ENCODE measurements at places on chromosomes 5 and 9.

GRCh38 chr5:117759849-117760499 lies 1185.4 kb upstream of the SEMA6A start:
- no peak for DNase-seq

- DNase-seq = no peak
Measured at GRCh38 chr5:56817263-56818014, 2.1 kb downstream of the MAP3K1 start.

GRCh38 chr9:137397675-137398423 lies 25.1 kb downstream of the EXD3 start:
- no peak for DNase-seq

DNA sequence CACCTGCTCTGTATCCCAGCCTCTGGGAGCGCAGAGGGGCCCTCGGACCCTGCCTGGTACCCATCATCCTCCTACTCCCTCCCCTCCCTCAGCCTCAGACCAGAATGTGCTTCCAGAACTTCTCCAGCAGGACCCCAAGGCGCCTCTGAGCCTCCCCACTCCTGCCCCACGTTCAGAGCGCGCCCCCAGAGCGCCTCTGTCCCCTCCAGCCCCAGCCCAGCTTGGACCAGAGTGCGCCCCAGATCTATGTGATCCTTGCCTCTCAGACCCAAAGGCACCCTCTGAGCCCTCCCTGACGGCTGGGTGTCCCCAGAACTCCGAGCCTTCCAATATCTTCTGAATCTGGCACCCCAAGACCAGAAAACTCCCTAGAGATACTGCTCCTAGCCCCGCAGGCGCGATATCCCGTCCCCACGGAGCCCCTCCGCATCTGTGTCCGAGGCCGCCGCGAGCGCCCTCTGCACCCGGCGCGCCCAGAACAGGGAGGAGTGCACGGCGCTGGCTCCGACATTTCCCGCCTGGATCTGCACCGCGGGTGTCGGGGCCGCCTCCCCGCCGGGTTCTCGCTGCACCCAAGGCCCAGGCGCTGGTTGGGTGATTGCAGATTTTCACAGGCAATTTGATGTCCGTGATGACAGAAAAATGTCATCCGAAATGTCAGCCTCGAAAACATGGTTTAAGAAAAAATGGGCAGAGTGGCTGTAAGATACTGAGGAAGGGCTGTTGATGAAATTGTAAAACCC lies 522 bp downstream of the BHMT start:
- DNase-seq = no peak

DNA sequence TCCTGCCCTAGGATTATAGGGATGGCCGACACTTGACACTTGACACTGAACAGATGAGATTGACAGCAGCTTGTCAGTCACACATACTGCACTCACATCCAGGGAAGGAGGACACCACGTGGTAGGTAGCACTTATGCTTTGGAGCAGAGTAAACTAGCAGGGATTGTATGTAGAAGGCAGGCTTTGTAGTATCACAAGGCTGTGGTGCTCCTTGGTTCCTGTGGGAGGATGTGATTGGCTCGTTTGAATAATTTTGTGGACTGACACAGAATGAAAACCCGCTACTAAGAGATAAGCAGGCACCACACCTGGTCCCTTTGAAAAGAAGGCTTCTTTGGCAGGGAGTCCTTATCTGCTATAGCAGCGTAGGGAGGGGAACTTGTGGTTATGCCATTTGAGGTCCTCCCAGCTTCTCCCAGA lies 63.6 kb upstream of the IL12B start:
- no peak for DNase-seq

DNA sequence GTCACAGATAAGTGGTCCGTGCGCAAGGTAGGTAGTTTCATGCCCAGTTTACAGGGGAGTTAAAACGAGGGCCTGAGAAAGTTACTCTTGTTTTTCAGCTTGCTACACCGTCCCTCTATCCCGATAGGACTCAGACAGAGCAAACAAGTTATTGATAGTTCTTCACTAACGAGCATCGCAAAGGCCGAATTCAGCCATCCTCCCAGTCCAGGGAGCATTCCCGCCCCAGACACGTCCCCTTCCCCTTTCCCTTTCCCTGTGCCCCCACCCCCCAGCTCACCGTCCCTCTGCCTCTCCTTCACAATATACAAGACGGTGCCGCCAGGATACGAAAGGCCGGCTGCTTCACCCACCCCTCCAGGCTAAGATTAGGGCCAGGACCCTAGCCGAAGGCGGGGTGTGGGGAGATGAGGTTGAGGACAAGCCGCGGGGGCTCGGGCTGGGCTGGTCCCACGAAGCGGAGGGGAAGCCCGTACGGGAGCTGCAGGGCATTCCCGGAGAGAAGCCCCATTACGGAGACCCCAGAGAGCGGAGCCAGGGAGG lies 599 bp downstream of the KIAA1191 start:
- peak; percentile 30 for DNase-seq

DNA sequence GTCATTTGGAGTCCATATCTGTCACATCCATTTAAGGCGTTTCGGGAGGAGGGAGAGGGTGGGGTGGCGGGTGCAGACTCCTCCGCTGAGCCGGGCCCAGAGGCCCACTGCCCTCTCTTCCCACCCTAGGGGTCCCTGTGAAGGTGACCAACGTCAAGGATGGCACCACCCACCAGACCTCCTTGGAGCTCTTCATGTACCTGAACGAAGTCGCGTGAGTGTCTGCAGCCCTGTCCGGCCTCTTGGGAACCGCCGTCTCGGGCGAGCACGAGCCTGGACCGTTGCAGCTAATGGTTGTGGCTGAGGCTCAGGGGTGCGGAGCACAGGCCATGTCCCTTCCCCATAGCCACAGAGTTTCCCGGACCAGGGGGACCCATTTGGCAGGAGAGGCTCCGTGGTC lies 34.8 kb downstream of the ASS1 start:
- DNase-seq = no peak

GRCh38 chr9:75975071-75975470 lies 84.6 kb downstream of the PCSK5 start:
- no peak for DNase-seq

GRCh38 chr9:35708146-35708545 lies 18.4 kb upstream of the TPM2 start:
- no peak for DNase-seq

Measured in RWPE1 (cell line).